ENCODE measurements at places on chromosomes 11 and 22.

- H3K27me3 ChIP-seq: peaks cover 9% of the 10 kb centered on the region
- H3K27ac ChIP-seq: no peak overlapping the region
- no peaks in the 10 kb centered on the region for H3K4me1 ChIP-seq
- no peak for DNase-seq
- H3K4me3 ChIP-seq: no peak overlapping the region
Measured at GRCh38 chr11:115198321-115198741, 305.9 kb downstream of the CADM1 start.

DNA sequence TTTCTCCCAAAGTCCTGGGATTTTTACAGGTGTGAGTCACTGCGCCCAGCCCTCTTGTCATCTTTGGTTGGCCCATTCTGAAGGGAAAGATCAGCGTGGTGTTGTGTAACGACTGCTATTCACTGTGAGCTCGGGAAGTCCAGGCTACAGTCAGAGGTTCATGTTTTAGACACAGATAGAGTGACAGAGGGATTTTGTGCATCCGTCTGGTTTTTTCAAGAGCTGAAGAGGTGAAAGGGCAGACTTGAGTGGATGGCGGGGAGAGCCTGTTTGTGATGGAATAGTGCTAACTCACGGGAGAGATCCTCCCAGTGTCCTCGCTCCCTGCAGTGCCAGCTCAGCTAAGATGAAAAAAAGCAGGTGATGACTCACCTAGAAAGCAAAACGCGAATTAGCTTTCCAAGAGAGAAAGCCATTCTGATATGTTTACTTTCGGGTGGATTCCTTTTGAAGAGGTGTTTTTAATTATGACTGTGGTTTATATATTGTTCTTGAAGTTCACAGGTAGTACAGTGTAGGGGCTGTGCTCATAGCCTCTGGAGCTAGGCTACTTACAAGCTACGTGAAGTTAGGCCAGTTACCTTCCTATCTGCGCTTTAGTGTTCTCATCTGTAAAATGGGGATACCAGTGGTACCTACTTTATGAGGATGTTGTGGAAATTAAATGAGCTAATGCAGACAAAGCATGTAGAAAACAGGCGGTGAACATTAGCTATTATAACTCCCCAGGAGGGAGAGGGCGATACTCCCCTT, 67.2 kb downstream of the C11orf91 start:
- no peak for DNase-seq
- H3K27me3 ChIP-seq: peaks cover 5% of the 10 kb centered on the region
- no peak overlapping the region for H3K4me3 ChIP-seq
- no peaks in the 10 kb centered on the region for H3K36me3 ChIP-seq

- no peak overlapping the region for H3K4me3 ChIP-seq
- H3K36me3 ChIP-seq: no peaks in the 10 kb centered on the region
- H3K4me1 ChIP-seq: peaks cover 12% of the 10 kb centered on the region
- peaks cover 72% of the 10 kb centered on the region for H3K27me3 ChIP-seq
Measured at GRCh38 chr11:43555816-43556611, 124.5 kb upstream of the HSD17B12 start.

DNA sequence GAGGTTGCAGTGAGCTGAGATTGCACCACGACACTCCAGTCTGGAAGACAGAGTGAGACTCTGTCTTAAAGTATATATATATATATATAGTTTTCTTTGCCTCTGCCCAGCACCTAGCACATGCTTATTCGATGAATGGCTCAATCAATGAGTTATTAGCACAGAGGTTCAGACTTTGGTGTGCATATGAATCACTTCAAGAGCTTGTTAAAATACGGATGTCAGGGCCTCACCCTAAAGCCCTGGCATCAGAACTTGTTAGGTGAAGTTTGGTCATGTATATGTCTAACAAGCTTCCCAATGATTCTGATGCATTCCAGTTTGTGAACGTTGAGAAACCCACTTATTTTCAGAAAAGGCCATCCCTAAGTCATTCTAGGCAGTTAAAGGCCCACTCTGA, 21.8 kb upstream of the TMEM86A start:
- H3K36me3 ChIP-seq: no peaks in the 10 kb centered on the region
- H3K4me3 ChIP-seq: no peak overlapping the region
- peaks cover 36% of the 10 kb centered on the region for H3K4me1 ChIP-seq
- DNase-seq: no peak

DNA sequence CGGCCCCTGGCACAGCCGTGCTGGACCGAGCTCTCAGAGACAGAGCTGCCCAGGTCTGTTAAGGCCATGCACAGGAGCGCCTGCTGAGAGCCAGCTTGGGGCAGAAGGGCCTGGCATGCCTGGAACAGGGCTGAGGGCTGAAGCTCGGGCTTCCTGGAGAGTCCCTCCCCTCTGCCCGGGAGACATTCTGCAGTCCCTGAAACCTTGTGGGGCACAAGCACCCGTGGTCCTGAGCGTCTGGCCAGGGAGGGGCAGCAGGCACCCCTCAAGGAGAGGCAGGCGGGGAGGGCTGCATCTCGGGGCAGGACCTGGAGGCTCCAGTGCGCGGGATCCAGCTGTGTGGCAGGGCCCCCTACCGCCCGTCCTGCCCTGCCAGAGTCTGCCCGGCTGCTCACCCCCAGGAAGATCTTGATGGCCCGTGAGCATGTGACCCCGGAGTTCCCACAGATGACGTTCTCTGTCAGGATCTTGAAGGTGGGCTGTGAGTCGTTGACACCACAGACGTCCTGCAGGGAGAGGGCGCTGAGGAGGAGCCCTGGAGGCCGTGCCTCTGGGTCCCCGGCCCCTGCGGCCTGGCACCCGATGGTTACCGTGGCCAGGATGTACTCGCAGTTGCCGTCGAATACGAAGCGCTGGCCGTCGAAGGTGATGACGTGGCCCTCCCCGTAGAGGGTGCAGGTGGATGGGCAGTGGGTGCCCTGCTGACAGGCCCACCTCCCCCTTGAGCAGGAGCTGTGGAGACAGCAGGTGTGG, 10.9 kb downstream of the MUC6 start:
- DNase-seq: no peak
- H3K36me3 ChIP-seq: no peaks in the 10 kb centered on the region

DNA sequence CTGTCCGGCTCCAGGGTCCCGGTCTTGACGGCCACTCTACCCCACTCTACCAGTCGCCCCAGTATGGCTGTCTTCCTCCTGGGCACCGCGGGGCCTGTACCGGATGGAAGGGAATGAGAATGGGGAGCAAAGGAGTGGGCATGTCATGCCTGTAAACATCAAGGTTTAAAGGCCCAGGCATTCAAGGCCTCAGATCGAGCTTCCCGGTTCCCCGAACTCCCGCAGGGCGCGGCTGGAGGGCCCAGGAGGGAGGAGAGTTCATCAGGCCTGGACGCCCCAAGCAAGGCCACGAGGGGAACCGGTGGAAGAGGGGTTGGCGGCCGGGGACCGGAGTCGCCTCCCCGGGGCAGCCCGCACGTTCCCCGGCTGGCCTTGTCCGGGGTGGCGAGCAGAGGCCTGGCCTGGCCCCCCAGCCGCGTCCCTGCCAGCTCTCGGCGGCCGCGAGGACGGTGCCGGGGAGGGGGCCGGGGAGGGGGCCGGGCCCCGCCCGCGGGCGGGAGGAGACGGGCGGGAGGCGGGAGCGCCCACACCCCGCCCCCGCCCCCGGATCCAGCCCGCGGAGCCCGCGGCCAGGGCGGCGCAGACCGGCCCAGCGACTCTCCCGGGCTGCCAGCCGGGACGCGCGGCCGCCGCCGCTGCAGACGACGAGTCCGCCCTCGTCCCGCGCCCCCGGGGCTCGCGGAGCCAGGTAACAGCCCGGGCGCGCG, at the start of gene CDC42EP1:
TSS of gene CDC42EP1 (plus strand) at position 580 of the 707 bp plus-strand sequence. CDS start 5,870 bp downstream, outside the sequence.
- H3K4me1 ChIP-seq: peaks cover 20% of the 10 kb centered on the region
- H3K4me3 ChIP-seq: peak within 1 kb of the TSS; percentile 58
- H3K36me3 ChIP-seq: no peaks in the 10 kb centered on the region
- no peak for DNase-seq

- no peak for DNase-seq
- no peaks in the 10 kb centered on the region for H3K36me3 ChIP-seq
- no peaks in the 10 kb centered on the region for H3K27me3 ChIP-seq
Measured at GRCh38 chr22:46587492-46588278, 32.5 kb upstream of the GRAMD4 start.

GRCh38 chr22:28429711-28430110, 249.9 kb downstream of the TTC28 start:
- no peak overlapping the region for H3K27ac ChIP-seq
- no peak overlapping the region for H3K4me3 ChIP-seq
- DNase-seq: no peak
- no peaks in the 10 kb centered on the region for H3K4me1 ChIP-seq
- H3K36me3 ChIP-seq: no peaks in the 10 kb centered on the region

DNA sequence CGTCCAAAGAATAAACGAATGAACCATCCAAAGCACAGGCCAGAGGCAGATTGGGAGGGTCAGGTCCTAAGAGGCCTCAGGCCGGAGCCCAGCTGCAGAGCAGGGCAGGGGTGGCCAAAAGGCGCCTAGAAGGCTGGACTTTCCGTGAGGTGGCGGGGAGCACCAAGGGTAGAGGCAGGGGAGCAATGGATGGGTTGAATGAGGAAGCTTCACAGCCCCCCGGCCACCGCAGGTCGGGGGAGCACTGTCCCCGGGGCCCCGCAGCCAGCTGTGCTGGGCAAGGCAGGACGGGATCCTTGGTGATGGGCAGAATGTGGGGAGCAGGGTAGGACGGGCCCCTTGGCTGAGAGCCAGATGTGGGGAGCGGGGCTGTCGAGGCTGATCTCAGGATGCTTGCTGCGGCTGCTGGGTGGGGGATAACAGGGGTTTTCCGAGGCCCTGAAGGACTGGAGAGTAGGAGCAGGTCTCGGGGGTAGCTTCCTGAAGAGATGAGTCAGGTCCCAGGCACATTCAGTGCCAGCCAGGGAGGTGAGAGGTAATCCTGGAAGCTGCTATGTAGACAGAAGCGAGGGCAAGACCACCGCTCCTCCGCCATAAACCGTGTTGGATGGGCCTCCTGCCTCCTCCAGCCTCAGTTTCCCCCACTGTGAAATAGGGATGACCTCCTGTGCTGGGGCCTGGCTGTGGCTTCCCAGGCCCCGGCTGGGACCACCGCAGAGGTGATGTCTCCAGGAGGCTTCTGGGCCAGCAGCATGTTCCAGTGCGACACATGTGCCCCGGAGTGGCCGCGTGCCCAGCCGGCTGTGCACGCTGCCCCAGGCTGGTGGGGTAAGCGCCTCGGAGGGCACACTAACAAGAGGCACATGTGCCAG, 34.6 kb upstream of the KCNQ1OT1 start:
- no peak for DNase-seq
- H3K27me3 ChIP-seq: no peaks in the 10 kb centered on the region
- H3K4me3 ChIP-seq: no peak overlapping the region
- H3K36me3 ChIP-seq: no peaks in the 10 kb centered on the region
- peaks cover 4% of the 10 kb centered on the region for H3K4me1 ChIP-seq

DNA sequence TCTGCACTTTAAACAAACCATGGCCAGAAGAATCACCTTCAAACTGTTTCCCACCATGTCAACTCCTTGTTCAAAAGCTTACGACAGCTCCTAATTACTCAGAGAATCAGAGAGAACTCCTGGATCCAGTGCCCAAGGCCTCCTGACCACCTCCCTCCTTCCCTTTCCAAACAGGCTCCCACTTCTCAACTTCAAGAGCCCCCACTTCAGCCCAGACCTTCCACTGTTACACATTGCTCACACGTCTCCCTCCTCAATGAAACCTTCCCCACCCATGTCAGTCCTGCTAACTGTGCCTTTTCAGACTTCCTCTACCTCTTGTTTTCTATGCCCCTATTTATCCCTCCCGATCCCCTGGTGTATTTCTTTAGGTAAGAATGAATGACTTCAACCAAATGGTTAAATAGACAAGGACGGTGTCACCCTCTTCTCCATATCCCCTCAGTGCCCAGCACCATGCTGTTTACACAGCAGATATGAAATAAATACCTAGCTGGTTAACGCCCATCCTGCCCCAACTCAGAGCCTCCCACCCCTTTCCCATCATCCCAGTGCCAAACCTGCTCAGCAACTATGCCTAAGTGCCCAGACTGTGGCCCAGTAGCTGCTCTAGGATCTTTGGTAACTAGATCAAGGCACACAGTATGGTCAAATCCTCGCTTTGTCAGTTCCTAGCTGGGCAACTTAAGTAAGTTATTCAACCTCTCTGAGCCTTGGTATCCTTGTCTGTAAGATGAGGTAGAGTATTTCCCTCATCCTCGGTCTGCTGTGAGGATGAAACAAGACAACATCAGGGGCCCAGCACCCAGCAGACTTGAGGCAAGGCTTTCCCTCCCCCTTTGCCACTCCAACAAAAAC, 36.8 kb downstream of the PLEKHA7 start:
- no peak for DNase-seq
- no peaks in the 10 kb centered on the region for H3K27me3 ChIP-seq
- H3K36me3 ChIP-seq: no peaks in the 10 kb centered on the region
- no peak overlapping the region for H3K4me3 ChIP-seq
- H3K4me1 ChIP-seq: no peaks in the 10 kb centered on the region
- no peak overlapping the region for H3K27ac ChIP-seq

GRCh38 chr11:16001044-16001568, 355.2 kb downstream of the SOX6 start:
- H3K4me1 ChIP-seq: no peaks in the 10 kb centered on the region
- no peaks in the 10 kb centered on the region for H3K36me3 ChIP-seq
- H3K4me3 ChIP-seq: no peak overlapping the region
- DNase-seq: no peak

GRCh38 chr11:12927221-12927620, 81.9 kb upstream of the RASSF10 start:
- H3K27ac ChIP-seq: no peak overlapping the region
- no peaks in the 10 kb centered on the region for H3K36me3 ChIP-seq
- no peak for DNase-seq
- no peaks in the 10 kb centered on the region for H3K27me3 ChIP-seq
- H3K4me3 ChIP-seq: no peak overlapping the region
- H3K4me1 ChIP-seq: no peaks in the 10 kb centered on the region

GRCh38 chr11:120209746-120210625, 846 bp upstream of the OAF start:
- peaks cover 13% of the 10 kb centered on the region for H3K4me1 ChIP-seq
- H3K4me3 ChIP-seq: peak overlapping the region; percentile 89
- DNase-seq: no peak

DNA sequence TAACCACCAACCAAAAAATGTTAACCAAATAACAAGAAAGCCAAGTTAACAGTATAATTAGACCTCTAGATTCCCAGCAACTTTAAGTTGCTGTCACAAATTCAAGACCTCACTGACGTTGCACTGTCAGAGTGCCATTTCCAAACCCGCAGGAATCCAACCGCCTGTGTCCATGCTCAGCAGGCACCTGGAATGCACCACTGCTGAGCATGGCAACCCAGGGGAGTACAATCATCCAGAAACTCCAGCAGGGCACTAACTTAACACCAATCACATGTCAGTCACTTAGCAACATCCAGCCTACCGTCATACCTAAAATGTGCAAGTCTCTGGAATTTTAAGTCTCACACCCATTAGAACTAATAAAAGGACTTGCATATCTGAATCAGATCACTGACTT, 48.8 kb downstream of the SMCO4 start:
- H3K27ac ChIP-seq: no peak overlapping the region
- no peaks in the 10 kb centered on the region for H3K27me3 ChIP-seq
- H3K36me3 ChIP-seq: no peaks in the 10 kb centered on the region
- DNase-seq: no peak

- no peak for DNase-seq
- no peaks in the 10 kb centered on the region for H3K4me1 ChIP-seq
- no peaks in the 10 kb centered on the region for H3K36me3 ChIP-seq
- no peak overlapping the region for H3K27ac ChIP-seq
- no peak overlapping the region for H3K4me3 ChIP-seq
Measured at GRCh38 chr11:29032384-29033149, 924.4 kb downstream of the METTL15 start.
